HCT116 (cell line): ENCODE measurements at places on chromosomes 11 and 22.

DNA sequence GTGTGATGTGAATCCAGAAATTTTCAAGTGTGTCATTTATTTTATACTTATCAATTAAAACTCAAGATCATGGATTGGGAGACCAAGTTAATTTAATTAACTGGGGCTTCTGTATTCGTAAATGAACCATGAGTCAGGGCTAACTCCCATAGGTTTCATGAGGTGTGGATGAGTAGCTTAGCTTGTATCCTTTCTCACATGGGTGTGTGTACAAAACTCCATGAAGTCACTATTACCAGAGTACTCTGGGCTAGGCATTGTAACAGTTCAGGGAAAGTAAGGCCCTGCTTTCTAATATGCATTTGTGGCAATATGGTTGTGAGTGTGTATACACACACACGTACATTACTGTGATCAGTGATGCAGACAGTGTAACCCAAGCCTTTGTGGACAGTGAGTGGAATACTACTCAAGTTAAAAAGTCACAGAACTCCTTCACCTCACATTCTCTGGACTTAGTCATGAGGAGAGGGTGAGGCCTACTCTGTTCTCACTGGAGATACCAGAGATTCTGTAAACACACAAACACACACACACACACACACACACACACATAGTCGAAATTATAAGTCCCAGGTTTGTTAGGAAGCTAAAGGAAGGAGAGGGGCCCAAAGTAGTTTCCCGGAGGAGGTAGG is 3.5 kb downstream of the CNTF start:
- DNase-seq = no peak

DNA sequence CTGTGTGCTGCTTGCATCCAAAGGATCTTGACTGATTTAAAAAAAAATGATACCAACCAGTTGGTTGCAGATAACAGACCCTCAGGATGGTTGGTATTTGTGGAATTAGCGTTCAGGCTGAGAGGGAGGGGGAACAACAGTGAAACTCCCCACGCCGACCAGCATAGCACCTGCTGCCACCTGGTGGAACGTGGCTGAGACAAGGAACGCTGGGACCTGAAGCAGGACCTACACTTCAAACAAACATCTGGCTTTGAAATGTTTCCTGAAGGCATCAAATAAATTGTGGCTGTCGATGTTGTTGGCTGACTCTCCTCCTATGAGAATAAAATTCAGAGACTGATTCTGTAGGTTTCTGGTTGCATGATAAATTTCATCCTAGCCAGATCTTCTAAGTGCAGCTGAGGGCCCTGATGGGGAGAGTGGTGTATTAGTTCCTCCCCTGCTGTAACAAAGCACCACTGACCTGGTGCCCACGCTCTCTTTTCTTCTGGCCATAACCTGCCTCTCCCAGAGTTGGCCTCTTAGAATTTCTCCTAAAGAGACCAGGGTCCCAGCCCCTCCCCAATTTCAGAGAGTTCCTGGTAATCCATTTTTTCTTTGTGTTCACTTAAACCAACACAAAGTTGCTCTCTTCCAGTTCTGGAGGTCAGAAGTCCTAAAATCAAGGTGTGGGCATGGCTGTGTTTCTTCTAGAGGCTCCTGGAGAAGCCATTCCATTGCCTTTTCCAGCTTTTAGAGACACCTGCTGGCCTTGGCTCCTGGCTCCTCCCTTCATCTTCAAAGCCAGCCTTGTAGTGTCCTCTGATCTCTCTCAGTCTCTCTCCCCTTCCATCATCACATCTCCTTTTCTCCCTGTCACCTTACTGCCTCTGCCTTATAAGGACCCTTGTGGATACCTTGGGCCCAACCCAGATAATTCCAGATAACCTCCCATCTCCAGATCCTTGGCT is 17.3 kb downstream of the APOL2 start:
- peak; percentile 32 for DNase-seq

GRCh38 chr11:99069856-99070444 is 49.2 kb downstream of the CNTN5 start:
- DNase-seq = no peak

- no peak for DNase-seq
These were observed 49.1 kb upstream of the A4GALT start for GRCh38 chr22:42769574-42770447.

- DNase-seq = no peak
These were observed 109.3 kb downstream of the MIAT start for GRCh38 chr22:26766510-26767350.

DNA sequence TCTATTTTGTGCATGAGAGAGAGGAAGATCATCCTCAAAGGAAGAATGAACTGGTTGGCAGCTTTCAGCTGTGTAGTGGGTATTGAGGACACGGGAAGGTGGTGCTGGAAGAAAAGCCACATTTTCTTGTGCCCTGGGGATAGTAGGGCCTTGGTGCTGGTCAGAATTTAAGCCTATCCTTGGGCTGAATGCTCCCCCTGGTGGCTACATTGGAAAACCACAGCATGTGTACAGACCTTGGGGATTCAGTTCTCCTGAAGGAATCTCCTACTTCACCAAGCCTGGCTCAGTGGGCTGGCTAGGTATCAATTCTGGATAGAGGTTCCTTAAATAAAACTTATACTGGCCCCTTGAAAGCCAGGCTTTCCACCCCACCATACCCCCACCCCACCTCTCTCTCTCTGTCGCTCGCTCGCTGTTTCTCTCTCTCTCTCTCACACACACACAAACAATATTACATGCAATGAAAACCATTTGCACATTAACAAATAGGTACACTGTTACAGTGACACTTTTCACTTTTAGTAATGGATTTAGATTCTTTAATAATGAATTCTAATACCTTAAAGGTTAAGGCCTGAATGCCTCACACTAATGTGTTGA is 2.8 kb upstream of the OR51M1 start:
- peak; percentile 36 for DNase-seq

- DNase-seq = no peak
These were observed 12.0 kb downstream of the OR8A1 start for GRCh38 chr11:124581817-124582216.
